ENCODE measurements at places on chromosomes 7 and 10. TPM values are rescaled to one million over a fixed set of nuclear protein-coding genes. Genes with fewer than 3 reads are reported as not detected.

The HYAL4 gene
- total RNA-seq: 0.32 TPM

The PLXNA4 gene
- total RNA-seq: 12.8 TPM

The IDI2 gene
- 0.51 TPM for total RNA-seq

The CDHR1 gene
- 1.3 TPM for total RNA-seq

The TCAF2 gene
- total RNA-seq: 0.54 TPM

The C10orf90 gene
- total RNA-seq: not detected

The EPHB4 gene
- 23.9 TPM for total RNA-seq

The AP5Z1 gene
- 15.9 TPM for total RNA-seq

The EPHA1 gene
- total RNA-seq: not detected

The LIPJ gene
- total RNA-seq: not detected

The ZPBP gene
- not detected for total RNA-seq

The HMX3 gene
- not detected for total RNA-seq

The NOLC1 gene
- total RNA-seq: 26.2 TPM

The TMEM236 gene
- total RNA-seq: 0.54 TPM

The CLRN3 gene
- not detected for total RNA-seq

The LBX1 gene
- total RNA-seq: 0.13 TPM

The BTBD16 gene
- total RNA-seq: not detected

The TMEM229A gene
- 0.24 TPM for total RNA-seq

The TMEM196 gene
- not detected for total RNA-seq

The HABP2 gene
- total RNA-seq: not detected

The CALHM3 gene
- total RNA-seq: not detected

The FBXO24 gene
- total RNA-seq: 0.40 TPM

The SNCG gene
- total RNA-seq: 9.3 TPM

The SFXN3 gene
- total RNA-seq: 30.8 TPM

The CRYGN gene
- not detected for total RNA-seq

The OR2A12 gene
- total RNA-seq: not detected

The FRMPD2 gene
- not detected for total RNA-seq

The BLNK gene
- total RNA-seq: 0.86 TPM

The LEP gene
- 0.30 TPM for total RNA-seq

The LLCFC1 gene
- not detected for total RNA-seq

The LGI1 gene
- total RNA-seq: not detected

The IFRD1 gene
- 51.2 TPM for total RNA-seq

The ANKRD2 gene
- total RNA-seq: 138 TPM

The PODXL gene
- total RNA-seq: 76.2 TPM

The TYW1B gene
- 0.92 TPM for total RNA-seq

The CALHM2 gene
- 12.7 TPM for total RNA-seq

The AZGP1 gene
- total RNA-seq: 114 TPM

The SUGCT gene
- total RNA-seq: 3.1 TPM

The SPDYE18 gene
- 0.51 TPM for total RNA-seq

The ATP5F1C gene
- 570 TPM for total RNA-seq

The PRKCQ gene
- 0.24 TPM for total RNA-seq
